Fibroblast of upper back skin (primary cell): ENCODE measurements at places on chromosomes 12 and 14.

DNA sequence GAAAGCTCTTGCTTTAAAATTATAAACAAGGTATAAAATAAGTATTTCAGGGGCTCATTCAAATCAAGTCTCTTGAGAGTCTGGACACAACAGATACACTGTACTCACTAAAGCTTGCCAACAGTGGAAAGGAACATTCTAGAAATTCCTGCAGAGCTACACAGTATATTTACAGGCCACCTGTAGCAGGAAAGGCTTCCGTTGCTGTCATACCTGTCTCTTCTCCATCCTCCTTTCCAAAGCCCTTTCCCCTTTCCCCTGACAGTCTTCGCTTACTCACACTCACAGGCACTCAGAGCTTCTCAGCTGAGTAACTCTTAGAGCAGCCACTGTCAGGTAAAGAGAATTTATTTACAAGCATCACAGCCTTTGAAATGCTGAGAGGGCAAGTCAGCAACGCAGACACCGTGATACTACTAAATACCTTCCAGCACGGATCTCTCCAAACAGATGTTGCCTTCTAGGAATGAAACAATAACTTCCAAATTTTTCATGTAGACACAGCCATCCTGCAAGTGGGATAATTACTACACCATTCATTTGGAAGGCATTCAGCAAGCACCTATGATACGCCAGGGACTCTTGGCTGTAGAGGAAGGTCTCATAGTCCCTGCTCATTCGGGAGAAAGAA is 167.9 kb downstream of the FOXN3 start:
- peak; percentile 18 for DNase-seq

- DNase-seq: no peak
These were observed 3.2 kb downstream of the CCDC197 start for GRCh38 chr14:94000267-94000666.

- DNase-seq: no peak
These were observed 358.6 kb downstream of the VRK1 start for GRCh38 chr14:97155814-97156213.

DNA sequence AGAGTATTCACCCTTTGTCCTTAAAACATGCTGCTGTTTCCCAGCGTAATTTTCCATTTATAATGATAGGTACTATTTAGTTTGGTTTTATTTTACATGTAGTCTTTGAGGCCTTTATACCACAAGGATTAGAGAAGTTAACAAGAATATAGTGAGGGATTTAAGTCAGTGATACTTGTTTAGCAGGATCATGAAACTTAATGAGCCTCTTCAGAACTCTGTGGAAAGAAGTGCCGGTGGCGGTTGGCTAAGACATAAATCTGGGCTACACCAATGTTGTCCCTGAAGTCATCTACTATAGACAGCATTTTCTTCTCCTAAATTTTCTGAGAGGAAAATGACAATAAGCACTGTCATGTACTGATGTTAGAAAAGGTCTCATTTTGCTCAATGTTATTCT is 1226.0 kb upstream of the SEL1L start:
- DNase-seq: no peak

GRCh38 chr12:27779416-27779919 is 565 bp upstream of the KLHL42 start:
- DNase-seq: peak; percentile 15

- DNase-seq: no peak
These were observed 753.1 kb upstream of the TBX3 start for GRCh38 chr12:115437061-115437567.

- DNase-seq: no peak
These were observed 78.5 kb downstream of the ST8SIA1 start for GRCh38 chr12:22256041-22256441.

- DNase-seq: no peak
These were observed 129.3 kb upstream of the SSTR1 start for GRCh38 chr14:38078393-38078792.

GRCh38 chr12:44460261-44460660 is 415.9 kb downstream of the NELL2 start:
- no peak for DNase-seq

- DNase-seq: peak; percentile 24
These were observed 209.4 kb downstream of the NAV3 start for GRCh38 chr12:78040111-78040510.

DNA sequence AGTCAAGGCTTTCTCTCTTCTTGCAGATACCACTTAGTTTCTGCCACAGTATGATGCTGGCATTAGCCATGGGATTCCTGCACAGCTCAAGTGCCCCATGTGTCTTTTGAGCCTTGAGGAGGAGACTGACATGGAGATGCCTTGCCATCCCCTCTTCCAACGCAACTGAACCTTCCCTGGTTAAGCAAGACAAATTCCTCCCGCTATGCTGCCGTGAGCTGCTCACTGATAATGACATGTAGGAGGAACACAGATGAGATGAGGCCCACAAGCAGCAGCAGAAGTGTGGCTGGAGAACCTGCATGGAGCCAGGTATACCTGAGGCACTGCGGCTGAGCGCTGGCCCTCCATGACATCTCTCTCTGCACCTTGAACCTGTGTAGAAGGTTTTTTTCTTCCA is 15.4 kb upstream of the PPP1R1A start:
- DNase-seq: no peak
